ENCODE measurements at places on chromosomes 5 and 9.
A peak's percentile ranks its signal among the peaks of the same experiment; 100 is the strongest.

GRCh38 chr5:157689942-157690689, 18.8 kb downstream of the C5orf52 start:
- peak; percentile 22 for DNase-seq

- DNase-seq, result peak; percentile 3
Observed at GRCh38 chr5:171601266-171601881, 181.9 kb downstream of the FGF18 start.

GRCh38 chr9:70607926-70608325, 193.5 kb upstream of the KLF9 start:
- peak; percentile 2 for DNase-seq

GRCh38 chr5:158430166-158430797, 571.3 kb upstream of the CLINT1 start:
- no peak for DNase-seq

DNA sequence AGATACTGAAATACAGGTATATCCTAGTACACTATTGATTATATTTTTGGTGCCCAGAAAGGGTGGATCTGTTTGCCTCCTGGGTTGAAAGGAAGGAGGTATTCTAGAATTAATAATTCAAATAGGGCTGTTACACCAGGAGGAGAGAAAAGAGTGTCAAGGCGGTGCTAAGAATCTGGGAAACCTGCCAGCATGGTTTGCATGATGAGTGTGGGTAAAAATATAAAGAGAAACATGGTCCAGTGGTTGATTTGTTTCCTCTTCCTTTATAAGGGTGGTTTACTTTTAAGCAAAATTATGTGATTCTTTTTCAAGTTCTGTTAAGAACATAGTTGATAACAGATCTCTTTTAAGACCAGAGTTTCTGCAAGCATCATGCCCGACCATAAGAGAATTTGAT, 69.4 kb upstream of the NFIB start:
- DNase-seq, result no peak

GRCh38 chr9:87836951-87837705, 45.5 kb upstream of the SPATA31E1 start:
- no peak for DNase-seq

DNA sequence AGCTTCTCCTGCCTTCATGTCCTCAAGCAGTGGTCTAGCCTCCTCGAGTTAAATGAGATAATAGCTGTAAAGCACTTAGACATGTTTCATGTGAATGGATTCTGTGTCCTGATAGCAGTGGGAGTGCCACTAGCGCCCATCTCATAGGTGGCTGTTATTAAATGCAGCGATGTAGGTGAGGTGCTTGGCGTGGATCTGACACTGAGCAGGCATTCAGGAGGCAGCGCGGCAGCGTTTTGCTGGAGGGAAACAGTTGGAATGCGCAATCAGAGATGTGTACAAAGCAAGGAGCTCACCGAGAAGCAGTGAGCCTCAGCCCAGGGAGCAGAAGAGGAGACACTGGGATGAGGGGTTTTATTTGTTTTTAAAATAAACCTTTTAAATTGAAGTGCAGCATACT, 106.6 kb downstream of the RGS3 start:
- no peak for DNase-seq

DNA sequence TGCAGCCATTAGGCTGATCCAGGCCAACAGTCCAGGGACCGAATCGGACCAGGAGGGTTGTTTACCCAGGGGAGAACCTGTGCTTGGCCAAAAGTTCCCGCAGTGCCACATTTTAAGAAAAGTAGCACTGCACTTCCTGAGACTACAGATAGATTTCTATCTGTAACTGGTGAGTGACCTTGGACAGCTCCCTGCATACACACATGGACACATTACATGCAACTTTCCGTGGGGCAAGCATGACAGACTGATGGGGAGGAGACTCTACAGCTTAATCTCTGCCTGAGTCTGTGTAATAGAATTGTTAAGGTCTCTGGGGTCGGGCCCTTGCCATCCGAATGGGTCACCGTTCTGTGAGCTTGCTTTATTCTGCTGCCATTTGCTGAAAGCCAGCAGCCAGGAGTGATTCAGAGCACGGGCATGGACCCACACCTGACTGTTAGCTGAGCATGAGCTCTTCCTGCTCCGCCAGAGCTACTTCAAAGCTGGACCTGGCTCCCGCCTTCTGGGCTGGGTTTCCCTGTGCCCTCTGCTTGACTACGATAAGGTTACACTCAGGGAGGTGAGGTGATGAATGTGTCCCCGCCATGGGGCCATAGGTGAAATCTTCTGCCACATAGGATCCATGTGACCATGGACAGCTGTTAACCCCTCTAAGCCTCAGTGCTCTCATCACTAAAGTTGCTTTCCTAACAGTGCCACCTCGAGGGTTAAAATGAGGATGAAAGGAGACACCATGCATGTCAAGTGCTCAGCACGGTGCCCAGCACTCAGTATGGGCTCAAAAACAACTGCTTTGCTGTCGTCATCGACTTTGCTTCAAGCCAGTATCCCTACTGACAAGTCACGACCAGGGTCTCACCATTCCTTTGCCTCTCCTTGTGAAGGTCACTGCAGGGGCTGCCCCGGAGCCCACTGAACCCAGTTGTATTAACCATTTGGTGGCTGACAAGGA, 200.0 kb downstream of the MELK start:
- DNase-seq, result no peak

DNA sequence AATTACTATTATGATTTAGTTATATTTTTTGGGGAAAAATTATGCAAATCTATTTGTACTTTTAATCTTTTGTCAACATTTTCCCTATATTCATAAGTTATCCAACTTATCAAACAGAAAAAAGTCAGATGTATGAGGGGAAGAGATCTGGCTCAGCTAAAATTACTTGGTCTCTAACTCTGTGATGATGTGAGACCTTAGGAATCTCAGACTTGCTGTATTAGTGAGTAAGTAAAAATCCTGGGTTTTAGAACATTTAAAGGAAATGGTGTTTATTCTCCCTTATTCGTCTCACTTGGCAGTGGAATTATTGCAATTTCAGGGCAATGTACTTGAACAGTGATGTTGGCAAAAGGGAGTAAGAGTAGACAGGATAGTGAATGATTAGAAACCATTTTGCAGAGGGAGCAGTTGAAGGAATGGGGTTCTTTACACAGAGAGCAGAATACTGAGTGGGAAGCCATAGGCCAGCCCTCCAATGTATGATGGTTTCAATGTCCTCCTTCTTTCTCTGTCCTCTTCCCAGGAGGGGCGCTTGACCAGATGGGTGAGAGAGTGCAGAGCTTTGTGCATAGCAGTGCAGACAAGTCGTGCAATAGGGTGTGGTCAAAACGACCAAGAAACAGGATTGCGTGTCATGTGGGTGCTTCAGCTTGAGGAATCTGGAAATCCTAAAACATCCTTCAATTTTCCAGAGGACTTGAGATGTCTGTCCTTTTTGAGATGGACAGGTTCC, 91.7 kb downstream of the TENT4A start:
- no peak for DNase-seq

GRCh38 chr5:1511048-1511447, 12.7 kb downstream of the LPCAT1 start:
- no peak for DNase-seq

Measured in CD4-positive, alpha-beta T cell treated with Interleukin-2 at 100 ng/mL for 4 hours (primary cell).